Stomach (tissue), 19 donors: ENCODE measurements at places on chromosomes 3 and 15.

- no peak for DNase-seq
Measured at GRCh38 chr3:128749035-128749434, 23.1 kb downstream of the RAB7A start.

GRCh38 chr3:10173926-10174435 lies 9.3 kb downstream of the IRAK2 start:
- peak; percentile 68 for DNase-seq

DNA sequence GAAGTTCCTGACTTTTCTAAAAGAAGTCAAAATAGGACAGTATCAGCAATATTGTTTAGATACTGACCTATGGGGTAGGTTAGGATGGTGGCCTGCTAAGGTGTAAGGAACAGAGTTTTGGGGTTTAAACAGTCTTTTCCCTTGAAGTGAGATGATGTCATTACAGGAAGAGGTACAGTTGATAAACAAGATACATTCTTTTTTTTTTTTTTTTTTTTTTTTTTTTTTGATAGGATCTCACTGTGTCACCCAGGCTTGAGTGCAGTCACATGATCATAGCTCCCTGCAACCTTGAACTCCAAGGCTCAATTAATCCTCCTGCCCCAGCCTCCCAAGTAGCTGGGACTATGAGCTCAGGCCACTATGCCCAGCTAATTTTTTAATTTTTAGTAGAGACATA lies 33.3 kb downstream of the SLC25A36 start:
- DNase-seq: no peak

DNA sequence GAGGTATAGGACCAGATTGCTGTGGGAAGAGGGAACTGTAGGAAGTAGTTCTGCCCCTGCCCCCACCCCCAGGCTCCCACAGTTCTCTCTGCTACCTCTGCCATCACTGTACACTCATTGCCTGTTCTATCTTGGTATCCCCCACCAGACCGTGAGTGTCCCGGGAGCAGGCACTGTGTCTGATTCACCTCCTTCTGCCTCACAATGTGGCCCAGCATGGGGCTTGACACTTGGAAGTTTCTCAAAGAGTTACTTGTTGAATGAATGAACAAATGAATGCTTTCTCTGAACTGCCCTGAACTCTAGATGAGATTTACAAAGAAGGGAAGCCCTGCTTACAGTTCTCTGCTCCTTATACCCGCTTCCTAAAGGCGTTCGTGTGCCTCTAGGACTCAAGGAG lies 27.1 kb upstream of the PIK3CB start:
- no peak for DNase-seq

- peak; percentile 71 for DNase-seq
Measured at GRCh38 chr15:79682285-79682684, 214.5 kb downstream of the MTHFS start.

GRCh38 chr3:112633757-112634156 lies 7.2 kb downstream of the CCDC80 start:
- peak; percentile 75 for DNase-seq

- DNase-seq: no peak
Measured at GRCh38 chr3:21120826-21121225, 630.2 kb downstream of the ZNF385D start.
